ENCODE measurements at places on chromosomes 4 and X.

- no peak for DNase-seq
Observed at GRCh38 chr4:113952452-113953029, 26.9 kb downstream of the ARSJ start.

GRCh38 chr4:70177090-70177489 lies 18.4 kb upstream of the ODAM start:
- DNase-seq: no peak

DNA sequence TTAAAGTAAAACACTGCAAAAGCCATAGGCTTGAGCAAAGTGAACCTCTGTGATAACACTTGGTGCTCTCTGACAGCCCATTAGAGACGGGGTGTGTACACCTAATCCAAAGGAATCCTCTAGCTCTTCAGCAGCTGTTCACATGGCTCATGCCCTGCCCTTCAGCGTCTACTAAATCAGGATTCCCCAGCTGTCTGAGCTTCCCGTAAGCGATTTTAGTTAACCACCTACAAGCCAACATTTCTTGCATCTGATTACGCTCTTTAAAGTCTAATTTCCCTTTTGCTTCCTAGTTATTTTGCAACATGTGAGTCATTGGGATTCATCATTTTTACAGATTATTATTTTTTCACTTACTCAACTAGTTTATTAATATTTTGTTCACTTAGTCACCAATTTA lies 6.5 kb downstream of the DMD start:
- no peak for DNase-seq

DNA sequence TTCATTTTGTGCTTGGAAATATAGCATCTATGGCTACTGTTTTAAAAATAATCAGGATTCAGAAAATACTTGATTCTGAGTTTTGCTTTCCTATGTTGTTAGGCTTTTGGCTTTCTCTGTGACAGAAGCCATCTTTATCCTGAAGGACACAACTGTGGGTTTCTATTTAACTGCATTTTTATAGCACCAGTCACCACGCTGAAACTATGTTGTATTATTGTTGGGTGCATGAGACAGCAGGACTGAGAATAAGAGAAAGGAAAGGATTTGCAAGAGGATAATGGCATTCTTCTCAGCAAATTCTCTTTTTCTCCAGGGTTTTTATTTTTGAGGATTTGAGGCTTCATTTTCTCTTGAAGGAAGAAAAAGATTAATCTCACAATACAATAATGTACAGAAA lies 10.1 kb upstream of the NEUROG2 start:
- no peak for DNase-seq

DNA sequence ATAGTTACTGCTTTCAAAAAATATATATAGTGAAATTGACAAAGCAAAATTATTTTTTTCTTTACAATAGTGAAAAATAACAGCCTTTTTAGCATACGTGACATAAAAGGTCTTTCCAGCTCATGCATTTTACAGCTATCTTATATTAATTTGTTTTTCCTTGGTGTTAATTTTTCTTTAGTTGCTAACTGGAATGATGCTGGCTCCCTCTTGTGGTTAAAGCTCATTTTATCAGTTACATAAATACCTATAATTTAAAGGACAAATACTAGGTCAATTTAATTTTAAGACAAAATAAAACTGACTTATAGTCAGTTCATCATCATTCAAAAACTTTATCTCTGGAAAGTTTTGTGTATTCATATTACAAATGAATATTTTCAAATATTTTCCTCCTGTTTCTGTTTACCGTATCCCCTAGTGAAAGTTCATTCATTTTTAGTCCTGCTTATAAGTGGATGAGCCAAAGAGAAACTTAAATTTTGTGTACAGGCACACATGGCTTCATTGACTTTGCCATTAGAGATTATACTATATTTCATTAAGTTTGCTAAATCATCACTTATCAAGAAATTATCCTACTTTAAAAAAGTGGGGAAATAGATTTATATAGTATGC lies 9.9 kb upstream of the ANAPC4 start:
- DNase-seq: no peak

DNA sequence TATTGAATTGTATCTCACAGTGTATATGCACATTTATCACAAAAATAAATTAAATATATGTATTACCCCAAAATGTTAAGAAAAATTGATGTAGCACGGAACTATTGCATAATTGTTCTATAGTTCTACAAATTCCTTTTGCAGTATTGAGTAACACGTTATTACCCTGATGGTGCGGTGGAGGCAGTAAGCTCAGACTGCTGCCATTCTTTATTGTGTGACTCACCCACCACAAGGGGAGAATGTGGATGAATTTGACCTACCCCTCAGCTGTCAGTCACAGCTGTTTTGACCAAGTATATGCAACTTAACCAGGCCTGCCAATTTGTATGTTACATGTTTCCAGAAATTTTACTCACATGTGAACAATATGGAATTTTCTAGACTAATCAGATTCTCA lies 506.6 kb downstream of the SH3BGRL start:
- no peak for DNase-seq
